ENCODE measurements at places on chromosomes 16 and 17.

- DNase-seq, result no peak
Observed at GRCh38 chr17:67891481-67892119, 66.3 kb downstream of the BPTF start.

DNA sequence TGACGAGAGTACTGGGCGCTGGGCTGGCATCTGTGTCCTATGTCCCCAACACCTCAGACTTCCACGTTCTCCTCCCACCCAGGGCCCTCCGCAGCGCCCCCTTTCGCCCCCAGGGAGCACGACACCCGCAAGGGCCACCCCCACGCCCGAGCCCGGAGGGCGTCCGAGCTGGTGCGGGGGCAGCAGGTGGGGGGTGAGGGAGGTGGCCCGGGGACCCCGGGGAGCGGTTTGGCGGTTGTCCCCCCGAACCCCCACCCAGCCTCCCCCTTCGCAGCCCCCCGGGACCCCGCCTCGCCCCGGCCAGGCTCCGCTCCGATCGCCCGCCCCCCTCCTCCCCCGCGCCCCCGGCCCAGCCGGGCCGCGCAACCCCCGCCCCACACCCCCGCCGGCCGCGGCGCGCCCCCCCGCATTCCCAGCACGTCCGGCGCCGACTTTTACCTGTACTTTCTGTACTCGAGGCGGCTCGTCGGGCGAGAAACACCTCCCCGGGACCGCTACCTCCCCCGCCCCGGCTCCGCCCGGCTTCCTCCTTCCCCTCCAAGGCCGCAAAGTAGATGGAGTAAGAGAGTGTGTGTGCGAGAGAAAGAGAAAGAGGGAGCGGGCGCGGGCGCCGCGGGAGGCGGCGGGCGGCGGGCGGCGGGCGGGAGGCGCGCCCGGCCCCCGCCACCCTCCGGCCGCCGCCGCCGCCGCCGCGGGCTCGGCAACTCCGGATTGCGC lies 901 bp downstream of the CDYL2 start:
- DNase-seq, result peak; percentile 6

GRCh38 chr17:17104494-17104893 lies 62.2 kb downstream of the MPRIP start:
- DNase-seq, result no peak

- DNase-seq, result peak; percentile 67
Observed at GRCh38 chr16:76653390-76654026, 376.3 kb downstream of the CNTNAP4 start.

DNA sequence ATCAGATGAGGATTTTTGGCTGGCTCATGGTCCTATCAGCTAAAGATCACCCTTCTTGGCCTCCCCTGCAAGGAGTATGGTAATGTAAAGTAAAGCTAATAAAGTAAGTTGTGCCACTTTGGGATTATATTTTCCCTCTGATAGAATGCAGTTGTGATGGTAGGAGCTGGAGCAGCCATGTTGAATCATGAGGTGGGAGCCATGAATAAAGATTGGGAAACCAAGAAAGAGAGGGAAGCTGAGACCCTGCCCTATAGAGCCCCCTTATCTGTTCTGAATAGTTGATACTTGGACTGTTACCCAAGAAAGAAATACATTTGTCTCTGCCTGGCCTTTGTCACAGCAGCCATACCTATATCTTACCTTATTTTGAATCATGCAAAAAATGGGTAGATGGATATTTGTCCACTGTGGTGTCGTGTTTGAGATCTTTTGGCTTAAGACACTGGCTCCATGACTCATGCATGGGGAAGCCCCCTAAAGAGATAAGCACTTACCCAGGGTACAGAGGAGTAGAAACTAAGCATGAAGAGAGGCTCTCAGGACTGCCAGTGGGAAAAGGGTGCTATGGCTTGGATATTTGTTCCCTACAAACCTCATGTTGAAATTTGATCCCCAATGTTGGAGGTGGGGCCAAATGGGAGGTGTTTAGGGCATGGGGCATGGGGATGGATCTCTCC lies 17.7 kb upstream of the TVP23A start:
- no peak for DNase-seq

- DNase-seq, result no peak
Observed at GRCh38 chr17:2718150-2718938, 6.8 kb upstream of the CLUH start.

- no peak for DNase-seq
Observed at GRCh38 chr17:44343510-44344209, 1.4 kb upstream of the GRN start.

DNA sequence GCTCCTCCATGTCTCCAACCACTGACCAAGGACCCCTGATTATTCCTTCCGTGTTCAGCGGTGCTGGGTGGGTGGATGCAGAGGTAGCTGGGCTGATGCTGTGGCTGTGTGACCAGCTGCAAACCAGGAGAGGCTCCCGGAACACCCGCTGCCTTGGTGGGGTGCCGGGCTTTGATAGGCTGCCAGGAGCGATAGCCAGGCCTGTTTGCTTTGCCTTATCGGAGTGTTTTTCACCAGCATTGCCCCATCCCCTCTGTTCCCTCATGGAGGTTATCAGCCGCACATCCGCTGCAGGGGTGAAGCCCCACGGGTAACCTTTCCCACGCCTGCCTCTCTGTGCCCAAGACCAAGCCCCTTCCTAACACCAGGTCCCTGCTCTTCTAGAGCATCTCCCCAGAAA lies 354.3 kb downstream of the C16orf95 start:
- no peak for DNase-seq

DNA sequence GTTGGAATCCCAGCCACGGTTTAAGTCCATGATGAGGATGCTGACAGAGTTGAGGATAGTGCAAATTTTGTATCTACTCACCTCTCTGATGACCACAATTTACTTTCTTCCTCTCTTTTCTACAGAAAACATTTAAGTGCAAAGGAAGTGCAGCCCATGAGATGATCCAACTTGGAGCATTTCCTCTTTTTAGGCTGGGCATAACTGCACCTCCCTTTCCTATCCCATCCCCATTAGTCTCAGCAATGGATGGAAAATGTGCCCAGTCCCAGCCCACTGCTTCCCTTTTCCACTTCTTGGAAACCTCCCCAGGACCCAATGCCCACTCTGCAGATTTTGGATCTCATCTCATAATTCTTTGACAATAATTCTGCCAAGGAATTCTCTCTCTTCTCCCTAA lies 16.6 kb upstream of the CCL8 start:
- DNase-seq, result no peak

GRCh38 chr17:82129095-82129494 lies 31.1 kb upstream of the FASN start:
- DNase-seq, result no peak
